Type B pancreatic cell (in vitro differentiated cells): ENCODE measurements at places on chromosomes 11 and 22. TPM values are rescaled to one million over a fixed set of nuclear protein-coding genes. Genes with fewer than 3 reads are reported as not detected.
A peak's percentile ranks its signal among the peaks of the same experiment; 100 is the strongest.

Gene SLC5A4
- 0.82 and 1.2 TPM in 2 replicates for total RNA-seq

Gene TIMM8B
- 80.0 and 84.9 TPM in 2 replicates for total RNA-seq

Gene PGA5
- 0.62 and 2.9 TPM in 2 replicates for total RNA-seq

Gene OR5B21
- not detected in 2 replicates for total RNA-seq

Gene NAP1L4
- total RNA-seq = 137 and 172 TPM in 2 replicates

Gene TRIM29
- 56.7 and 207 TPM in 2 replicates for total RNA-seq

Gene OR52A1
- total RNA-seq = not detected in 2 replicates

Gene OR51E2
- 0.58 TPM in 1 of 2 replicates, not detected in the other for total RNA-seq

Gene SCT
- 3.1 and 15.3 TPM in 2 replicates for total RNA-seq

DNA sequence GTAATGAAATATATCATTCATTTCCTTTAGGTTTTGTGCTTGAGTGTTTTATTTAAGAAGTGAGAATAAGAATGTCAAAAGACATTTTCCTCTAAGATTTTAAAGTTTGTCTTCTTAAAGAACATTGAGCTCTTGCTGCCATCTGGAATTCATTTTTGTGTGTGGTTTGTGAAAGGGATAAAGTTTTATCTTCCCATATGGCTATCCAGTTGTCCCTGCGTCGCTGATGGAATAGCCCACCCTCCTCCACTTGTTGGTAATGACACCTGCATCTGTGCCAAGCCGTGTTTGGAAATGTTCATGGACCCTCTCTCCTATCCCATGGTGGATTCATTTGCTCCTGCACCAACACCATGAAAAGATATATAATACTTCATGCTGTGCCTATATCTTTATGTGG lies 901.5 kb downstream of the BRD1 start:
- no peak overlapping the region for H3K27ac ChIP-seq
- no peak overlapping the region for H3K4me3 ChIP-seq
- H3K27me3 ChIP-seq = peaks cover 29% of the 10 kb centered on the region
- H3K36me3 ChIP-seq = no peaks in the 10 kb centered on the region
- H3K4me1 ChIP-seq = peaks cover 3% of the 10 kb centered on the region

GRCh38 chr22:19193879-19194278 lies 15.3 kb upstream of the SLC25A1 start:
- H3K4me3 ChIP-seq = no peak overlapping the region
- H3K27ac ChIP-seq = no peak overlapping the region
- H3K36me3 ChIP-seq = no peaks in the 10 kb centered on the region
- DNase-seq = no peak

DNA sequence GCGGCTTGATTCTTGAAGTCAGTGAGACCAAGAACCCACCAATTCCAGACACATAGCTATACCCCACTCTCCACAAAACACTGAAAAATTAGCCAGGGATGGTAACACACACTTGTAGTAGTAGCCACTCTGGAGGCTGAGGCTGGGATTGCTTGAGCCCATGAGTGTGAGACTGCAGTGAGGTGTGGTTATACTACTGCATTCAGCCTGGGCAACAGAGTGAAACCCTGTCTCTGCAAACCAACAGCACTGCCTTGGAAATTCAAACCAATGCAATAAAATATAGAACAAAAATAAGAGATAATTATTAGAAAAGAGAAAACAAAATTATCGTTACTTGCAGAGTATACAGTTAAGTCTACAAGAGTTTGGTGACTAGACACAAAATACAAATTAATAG lies 20.2 kb upstream of the PRDM10 start:
- no peak for DNase-seq
- H3K36me3 ChIP-seq = no peaks in the 10 kb centered on the region
- peak overlapping the region; percentile 90 for H3K27ac ChIP-seq
- H3K4me3 ChIP-seq = no peak overlapping the region
- peaks cover 4% of the 10 kb centered on the region for H3K4me1 ChIP-seq

DNA sequence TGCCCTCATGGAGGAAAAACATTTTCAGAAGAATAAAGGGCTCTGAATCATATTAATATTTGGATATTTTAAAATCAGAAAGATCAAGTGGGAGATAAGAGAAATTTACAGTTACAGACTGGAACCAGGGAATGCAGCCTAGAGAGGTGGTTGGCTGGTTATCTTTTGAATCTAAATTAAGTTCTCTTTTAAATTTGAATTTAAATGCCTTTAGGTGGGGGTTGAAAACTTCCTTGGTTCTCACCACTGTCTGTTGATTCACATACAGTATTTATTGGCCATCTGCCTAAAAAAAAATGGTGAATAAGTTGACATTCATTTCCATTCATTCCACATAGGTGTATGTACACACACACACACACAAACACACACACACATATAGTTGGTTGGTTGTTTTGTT lies 35.7 kb upstream of the PTPRJ start:
- no peak overlapping the region for H3K27ac ChIP-seq
- no peaks in the 10 kb centered on the region for H3K36me3 ChIP-seq
- H3K4me3 ChIP-seq = no peak overlapping the region
- no peaks in the 10 kb centered on the region for H3K27me3 ChIP-seq

DNA sequence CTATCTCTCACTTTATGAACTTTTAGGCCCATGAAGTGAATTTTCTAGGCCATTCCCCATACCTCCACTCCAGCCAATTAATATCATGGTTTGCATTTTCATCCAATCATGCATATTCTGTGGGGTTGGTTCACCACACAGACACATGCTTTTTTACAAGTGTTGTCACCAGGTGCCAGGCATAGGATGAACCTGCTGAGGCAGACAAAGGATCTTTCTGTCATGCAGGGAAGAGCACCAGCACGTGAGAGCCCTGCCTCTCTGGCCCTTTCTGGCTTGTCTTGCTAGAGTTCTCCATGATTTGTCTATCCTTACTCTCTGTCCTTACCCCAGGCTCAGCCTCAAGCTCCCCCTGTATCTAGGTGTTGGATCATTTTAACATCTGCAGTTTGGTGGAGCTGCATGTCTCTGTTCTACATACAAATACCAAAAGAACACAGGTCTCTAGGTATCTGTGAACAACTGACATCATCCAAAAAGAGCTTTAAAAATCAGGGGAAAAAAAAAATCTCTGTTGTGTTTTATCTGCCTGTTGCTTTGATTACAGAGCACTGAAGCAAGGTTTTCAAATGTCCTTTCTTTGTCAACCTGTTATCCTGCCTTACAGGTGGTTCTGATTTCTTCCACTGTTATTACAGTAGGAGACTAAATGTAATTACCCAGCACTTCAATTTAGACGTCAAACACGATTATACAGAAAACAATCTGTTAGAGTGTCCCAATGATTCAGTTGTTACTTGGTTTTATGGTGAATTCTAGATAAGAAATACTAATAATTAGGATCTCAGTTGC lies 58.4 kb upstream of the GRAMD1B start:
- H3K36me3 ChIP-seq = no peaks in the 10 kb centered on the region
- H3K27me3 ChIP-seq = peaks cover 11% of the 10 kb centered on the region
- H3K4me1 ChIP-seq = peaks cover 4% of the 10 kb centered on the region

DNA sequence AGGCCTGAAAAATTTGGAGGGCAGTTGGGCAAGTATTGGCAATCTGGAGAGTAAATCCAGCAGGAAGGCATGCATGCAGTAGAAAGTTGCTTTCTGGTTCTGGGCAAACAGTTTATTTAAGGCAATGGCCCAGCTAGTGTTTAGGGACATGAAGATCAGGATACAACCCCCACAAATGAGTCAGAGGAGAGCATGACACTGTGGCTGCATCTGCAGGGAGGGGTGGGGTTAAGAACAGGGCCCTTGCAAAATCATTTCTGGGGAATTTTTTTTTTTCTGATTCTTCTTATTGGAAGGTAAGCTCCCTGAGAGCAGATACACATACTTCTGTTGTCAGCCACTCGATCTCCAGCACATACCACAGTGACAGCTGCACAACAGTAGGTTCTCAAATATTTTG lies 61.1 kb downstream of the FDX1 start:
- H3K27me3 ChIP-seq = no peaks in the 10 kb centered on the region
- peak; percentile 11 for DNase-seq
- no peaks in the 10 kb centered on the region for H3K36me3 ChIP-seq
- peaks cover 14% of the 10 kb centered on the region for H3K4me1 ChIP-seq

DNA sequence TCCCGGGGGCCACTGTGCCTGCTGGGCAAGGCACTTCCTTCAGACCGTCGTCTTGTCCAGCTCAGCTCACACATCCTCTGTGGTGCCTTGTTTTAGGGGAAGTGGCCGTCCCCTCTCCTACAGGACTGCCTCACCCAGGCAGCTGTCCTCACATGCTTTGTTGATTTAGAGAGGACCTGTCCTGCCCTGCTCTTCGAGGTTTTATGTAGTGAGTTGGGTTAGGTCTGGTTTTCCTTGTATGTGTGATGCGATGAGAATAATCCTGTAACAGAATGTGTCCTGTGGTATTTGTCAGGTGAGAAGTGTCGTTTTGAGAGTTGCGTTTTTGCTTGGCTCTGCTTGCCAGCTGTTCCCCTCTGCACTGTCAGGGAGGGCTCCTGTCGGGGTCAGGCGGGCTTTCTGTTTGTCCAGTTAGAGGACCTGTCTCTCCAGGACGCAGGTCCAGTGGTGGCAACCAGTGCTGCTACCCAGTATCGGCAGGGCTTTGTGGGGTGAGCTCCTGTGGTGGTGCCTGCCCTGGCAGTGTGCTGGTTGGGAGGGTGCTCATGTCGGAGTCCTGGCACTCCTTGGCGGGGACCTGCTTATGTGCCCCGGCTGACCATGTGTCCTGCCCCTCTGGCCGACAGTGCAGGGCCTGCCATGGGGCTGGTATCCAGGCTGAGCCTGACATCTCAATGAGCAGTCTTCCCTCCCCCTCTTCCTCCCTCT lies 41.3 kb downstream of the MUC6 start:
- no peak for DNase-seq
- no peaks in the 10 kb centered on the region for H3K27me3 ChIP-seq
- peaks cover 12% of the 10 kb centered on the region for H3K36me3 ChIP-seq
- peak overlapping the region; percentile 1 for H3K4me3 ChIP-seq
- peaks cover 15% of the 10 kb centered on the region for H3K4me1 ChIP-seq
- H3K27ac ChIP-seq = peak overlapping the region; percentile 99

- H3K27me3 ChIP-seq = no peaks in the 10 kb centered on the region
- no peak overlapping the region for H3K4me3 ChIP-seq
- no peak for DNase-seq
- H3K36me3 ChIP-seq = peaks cover 25% of the 10 kb centered on the region
- H3K4me1 ChIP-seq = peaks cover 7% of the 10 kb centered on the region
Measured at GRCh38 chr22:40520562-40520961, 116.0 kb downstream of the MRTFA start.

DNA sequence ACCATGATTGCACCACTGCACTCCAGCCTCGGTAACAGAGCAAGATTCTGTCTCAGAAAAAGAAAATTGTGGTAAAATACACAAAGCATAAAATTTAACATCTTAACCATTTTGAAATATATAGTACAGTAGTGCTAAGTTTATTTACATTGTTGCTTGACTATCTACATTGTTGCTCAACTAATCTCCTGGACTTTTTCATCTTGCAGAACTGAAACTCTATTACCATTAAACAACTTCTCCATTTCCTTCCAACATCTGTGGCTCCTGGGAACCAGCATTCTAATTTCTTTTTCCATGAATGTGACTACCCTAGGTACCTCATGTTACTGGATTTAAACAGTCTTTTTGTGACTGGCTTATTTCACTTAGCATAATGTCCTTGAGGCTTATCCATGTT lies 13.5 kb upstream of the VWA5A start:
- DNase-seq = no peak
- no peaks in the 10 kb centered on the region for H3K4me1 ChIP-seq
- H3K4me3 ChIP-seq = no peak overlapping the region
- H3K36me3 ChIP-seq = no peaks in the 10 kb centered on the region
- no peak overlapping the region for H3K27ac ChIP-seq
- H3K27me3 ChIP-seq = peaks cover 27% of the 10 kb centered on the region

DNA sequence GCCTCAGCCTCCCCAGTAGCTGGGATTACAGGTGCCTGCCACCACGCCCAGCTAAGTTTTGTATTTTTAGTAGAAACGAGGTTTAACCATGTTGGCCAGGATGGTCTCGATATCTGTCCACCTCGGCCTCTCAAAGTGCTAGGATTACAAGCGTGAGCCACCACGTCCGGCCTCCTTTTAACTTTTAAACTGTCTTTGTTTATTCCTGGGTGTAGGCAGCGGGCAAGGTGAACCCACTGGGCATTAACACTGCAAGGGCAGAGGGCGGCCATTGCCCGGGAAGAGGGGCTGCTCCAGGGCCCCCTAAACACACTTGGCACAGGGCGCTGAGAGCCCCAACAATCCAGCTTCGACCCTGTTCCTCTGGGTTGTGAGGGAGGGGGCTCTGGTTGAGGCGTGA lies 693.6 kb downstream of the BRD1 start:
- peaks cover 22% of the 10 kb centered on the region for H3K27me3 ChIP-seq
- no peak overlapping the region for H3K27ac ChIP-seq
- H3K4me1 ChIP-seq = no peaks in the 10 kb centered on the region
- H3K36me3 ChIP-seq = peaks cover 4% of the 10 kb centered on the region

DNA sequence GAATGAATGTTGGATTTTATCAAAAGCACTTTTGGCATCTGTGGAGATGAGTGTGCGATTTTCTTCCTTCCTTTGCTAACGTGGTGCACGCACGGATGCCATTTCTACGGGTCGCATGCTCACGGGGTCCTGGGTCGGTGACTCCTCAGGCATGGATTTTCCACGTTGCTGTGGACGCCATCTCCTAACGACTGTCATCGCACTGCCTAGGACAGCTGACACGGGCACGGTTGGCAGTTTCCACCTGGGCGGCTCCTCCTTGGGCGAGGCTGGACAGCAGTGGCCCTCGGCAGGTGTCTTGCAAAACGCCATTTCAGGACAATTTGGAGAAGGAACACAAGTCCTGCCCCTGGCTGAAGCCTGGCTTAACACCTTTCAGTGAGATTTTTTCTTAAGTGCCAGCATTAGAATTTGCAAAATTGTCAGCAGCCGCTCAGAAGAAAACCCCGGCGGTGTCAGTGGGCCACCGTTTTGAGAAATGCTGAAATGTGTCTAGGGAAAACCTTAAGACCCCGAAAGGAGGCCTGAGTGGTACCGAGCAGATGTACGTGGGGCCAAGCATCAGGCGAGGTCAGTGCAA lies 34.7 kb upstream of the TOLLIP start:
- peak; percentile 60 for DNase-seq
- no peaks in the 10 kb centered on the region for H3K36me3 ChIP-seq
- H3K27me3 ChIP-seq = peaks cover 3% of the 10 kb centered on the region
- H3K27ac ChIP-seq = no peak overlapping the region
- H3K4me3 ChIP-seq = no peak overlapping the region
- H3K4me1 ChIP-seq = peaks cover 5% of the 10 kb centered on the region

GRCh38 chr22:49152127-49152938 lies 675.3 kb downstream of the BRD1 start:
- DNase-seq = peak; percentile 64
- peaks cover 13% of the 10 kb centered on the region for H3K4me1 ChIP-seq
- H3K27me3 ChIP-seq = peaks cover 14% of the 10 kb centered on the region
- no peaks in the 10 kb centered on the region for H3K36me3 ChIP-seq
- H3K27ac ChIP-seq = no peak overlapping the region
- no peak overlapping the region for H3K4me3 ChIP-seq

DNA sequence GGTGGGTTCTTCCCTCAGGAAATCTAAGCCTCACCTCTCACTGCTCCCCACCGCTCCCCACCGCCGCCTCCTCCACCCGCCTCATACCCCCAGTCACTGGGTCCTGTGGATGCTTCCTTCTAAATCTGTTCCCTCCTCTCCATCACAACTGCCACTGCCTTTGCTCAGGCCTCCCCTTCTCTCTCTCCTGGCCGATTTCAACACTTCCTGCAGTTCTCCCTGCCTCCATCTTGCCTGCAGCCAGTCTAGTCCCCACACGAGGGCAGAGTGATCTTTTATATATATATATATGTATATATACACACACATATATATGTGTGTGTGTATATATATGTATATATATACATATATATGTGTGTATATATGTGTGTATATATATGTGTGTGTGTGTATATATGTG lies 27.8 kb downstream of the CREB3L1 start:
- peaks cover 19% of the 10 kb centered on the region for H3K4me1 ChIP-seq
- H3K36me3 ChIP-seq = no peaks in the 10 kb centered on the region
- DNase-seq = no peak
- H3K4me3 ChIP-seq = no peak overlapping the region
- no peak overlapping the region for H3K27ac ChIP-seq
- no peaks in the 10 kb centered on the region for H3K27me3 ChIP-seq

- H3K4me1 ChIP-seq = peaks cover 4% of the 10 kb centered on the region
- H3K4me3 ChIP-seq = no peak overlapping the region
- peaks cover 4% of the 10 kb centered on the region for H3K36me3 ChIP-seq
Measured at GRCh38 chr11:1281326-1281973, 28.0 kb downstream of the TOLLIP start.
